ENCODE measurements at places on chromosomes 3 and 15.
A peak's percentile ranks its signal among the peaks of the same experiment; 100 is the strongest.

- DNase-seq = no peak
Observed at GRCh38 chr3:187296058-187296457, 4.5 kb upstream of the MASP1 start.

DNA sequence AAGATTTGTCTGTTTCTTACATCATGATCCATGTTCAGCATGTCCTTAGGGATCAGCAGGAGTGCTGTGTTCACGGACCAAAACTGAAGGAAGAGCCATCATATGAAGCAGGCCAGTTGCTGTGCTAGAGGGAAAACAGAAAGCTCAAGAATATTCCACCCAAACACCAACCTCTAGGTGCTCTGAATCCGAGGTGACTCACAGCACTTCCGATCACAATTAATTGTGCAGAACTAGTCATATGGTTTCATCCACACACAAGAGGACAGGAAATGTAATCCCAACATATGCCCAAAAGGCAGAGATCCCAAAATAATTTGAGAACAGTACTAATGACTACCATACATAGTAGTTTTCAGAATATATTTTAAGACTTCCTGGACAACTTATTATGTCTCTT lies 257.9 kb upstream of the KCNH8 start:
- no peak for DNase-seq

DNA sequence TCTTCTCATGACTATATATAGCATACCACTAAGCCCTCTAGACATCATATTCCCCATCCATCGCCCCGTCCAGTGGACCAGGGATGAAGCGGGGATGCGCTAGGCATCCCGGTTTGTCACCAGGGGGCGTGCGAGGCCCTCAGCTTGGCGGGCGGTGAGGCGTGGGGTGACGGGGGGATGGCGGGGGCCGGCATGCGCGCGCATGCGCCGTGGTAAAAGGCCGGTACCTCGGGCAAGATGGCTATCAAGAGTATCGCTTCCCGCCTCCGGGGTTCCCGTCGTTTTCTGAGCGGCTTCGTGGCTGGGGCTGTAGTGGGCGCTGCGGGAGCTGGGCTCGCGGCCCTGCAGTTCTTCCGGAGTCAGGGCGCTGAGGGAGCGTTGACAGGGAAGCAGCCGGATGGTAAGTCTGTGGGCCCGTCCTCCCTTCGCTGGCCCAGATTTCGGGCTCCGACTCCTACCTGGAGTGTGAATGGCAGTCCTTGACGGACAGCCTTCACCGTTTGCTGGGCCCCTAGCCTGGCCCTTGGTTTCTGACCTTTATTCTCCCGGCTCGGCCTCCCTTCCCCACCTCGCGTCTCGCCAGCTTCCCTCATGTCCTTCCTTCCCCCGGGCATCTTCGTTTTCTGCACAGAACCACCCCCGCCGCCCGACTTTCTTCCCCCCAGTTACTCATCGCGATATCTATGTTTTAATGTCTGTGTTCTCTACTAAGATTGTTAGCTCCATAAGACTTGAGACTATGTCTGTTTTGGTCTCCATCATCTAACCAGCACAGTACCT lies at the start of gene EXOG:
EXOG (plus strand) TSS at position 210 of the 780 bp plus-strand sequence; CDS start at position 238, 28 bp downstream.
- peak; percentile 90 for DNase-seq

GRCh38 chr3:9441501-9442221 lies 44.2 kb downstream of the SETD5 start:
- no peak for DNase-seq

DNA sequence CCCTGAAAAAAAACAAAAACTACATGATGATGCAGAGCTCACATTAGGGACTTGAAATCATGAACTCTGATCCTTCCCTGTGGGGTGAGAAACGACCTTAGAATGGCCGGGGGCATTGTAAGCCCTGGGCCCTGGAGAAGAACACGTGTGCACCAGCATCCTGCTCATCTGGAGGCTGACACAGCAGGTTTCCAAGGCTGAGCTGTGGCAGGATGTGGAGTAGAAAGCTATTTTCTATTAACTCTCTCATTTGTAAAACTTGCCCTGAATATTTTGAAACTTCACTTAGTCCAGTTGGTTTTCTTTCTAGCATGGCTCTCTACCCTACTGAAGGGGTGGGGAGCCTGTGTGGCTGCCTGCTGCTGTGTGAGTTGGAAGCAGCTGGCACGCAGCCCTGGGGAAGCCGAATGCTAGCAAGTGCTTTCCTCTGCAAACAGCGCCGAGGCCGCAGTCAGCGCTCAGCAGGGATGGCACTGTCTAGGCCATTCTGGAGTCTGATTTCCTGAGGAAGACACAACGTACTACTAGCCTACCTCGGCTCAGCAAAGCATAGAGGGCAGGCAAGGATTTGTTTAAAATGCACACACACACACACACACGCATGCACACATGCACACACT lies 58.0 kb downstream of the GABRG3 start:
- DNase-seq = no peak

Measured in stimulated activated CD8-positive, alpha-beta memory T cell treated with anti-CD3 and anti-CD28 coated beads, Interleukin-4, amount 100 ng/mL, for 1 hour (primary cell).